ENCODE measurements at places on chromosomes 2 and 18.

DNA sequence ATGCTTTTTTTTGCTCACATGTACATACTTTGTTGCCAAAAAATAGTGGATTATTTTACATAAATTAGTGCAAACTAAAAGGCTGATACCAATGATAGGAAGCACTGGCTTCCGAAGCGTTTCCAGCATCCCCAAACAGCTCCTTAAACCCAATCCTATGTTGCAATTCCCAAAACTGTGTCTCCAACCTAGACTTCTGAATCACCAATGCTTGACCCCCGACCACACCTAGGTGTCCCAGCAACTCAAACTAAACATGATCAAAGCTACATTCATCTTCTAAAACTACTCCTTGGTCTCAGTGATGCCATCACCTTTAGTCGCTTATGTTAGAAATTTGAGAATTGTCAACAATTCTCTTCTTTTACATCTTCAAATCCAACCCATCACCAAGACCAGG is 13.4 kb downstream of the ATP8B1 start:
- peaks cover 1% of the 10 kb centered on the region for H3K36me3 ChIP-seq
- H3K4me3 ChIP-seq, result no peak overlapping the region
- no peaks in the 10 kb centered on the region for H3K27me3 ChIP-seq
- H3K4me1 ChIP-seq, result peaks cover 74% of the 10 kb centered on the region
- DNase-seq, result no peak

- H3K36me3 ChIP-seq, result peaks cover 67% of the 10 kb centered on the region
- H3K27me3 ChIP-seq, result no peaks in the 10 kb centered on the region
- no peak overlapping the region for H3K4me3 ChIP-seq
- H3K27ac ChIP-seq, result peak overlapping the region; percentile 69
These were observed 46.2 kb downstream of the MEIS1 start for GRCh38 chr2:66481100-66481549.

DNA sequence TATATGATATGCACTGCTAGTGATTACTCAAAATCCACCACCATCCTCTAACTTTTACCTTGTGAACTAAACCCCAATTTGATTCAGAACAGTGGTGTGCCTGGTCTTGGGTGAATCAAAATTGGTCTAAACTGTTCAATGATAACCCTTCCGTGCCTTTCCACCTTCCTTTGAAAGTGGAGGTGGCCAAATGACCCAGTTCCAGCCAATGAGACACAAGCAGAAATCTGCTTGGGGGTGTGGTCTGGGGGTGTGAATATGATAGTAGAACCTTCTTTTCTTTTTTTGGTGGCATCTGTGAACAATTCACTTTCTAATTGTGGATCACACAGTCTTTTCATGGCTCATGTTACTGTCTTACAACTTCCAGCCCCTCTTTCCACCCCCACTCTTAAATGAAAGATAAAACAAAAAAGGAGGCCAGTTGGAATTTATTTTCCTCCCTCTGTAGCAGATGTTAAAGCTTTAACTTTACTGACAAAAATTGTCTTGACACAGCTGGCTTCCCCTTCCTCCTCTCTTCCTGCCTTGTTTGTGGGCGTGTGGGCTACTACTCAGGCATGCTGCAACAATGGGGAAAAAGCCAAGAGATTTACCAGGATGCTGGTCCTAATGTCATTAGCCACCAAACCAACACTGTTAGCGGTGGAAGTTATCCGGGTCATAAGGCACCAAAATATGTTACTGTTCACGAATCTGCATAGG is 58.8 kb upstream of the ANKRD44 start:
- no peak overlapping the region for H3K4me3 ChIP-seq
- peaks cover 7% of the 10 kb centered on the region for H3K4me1 ChIP-seq

DNA sequence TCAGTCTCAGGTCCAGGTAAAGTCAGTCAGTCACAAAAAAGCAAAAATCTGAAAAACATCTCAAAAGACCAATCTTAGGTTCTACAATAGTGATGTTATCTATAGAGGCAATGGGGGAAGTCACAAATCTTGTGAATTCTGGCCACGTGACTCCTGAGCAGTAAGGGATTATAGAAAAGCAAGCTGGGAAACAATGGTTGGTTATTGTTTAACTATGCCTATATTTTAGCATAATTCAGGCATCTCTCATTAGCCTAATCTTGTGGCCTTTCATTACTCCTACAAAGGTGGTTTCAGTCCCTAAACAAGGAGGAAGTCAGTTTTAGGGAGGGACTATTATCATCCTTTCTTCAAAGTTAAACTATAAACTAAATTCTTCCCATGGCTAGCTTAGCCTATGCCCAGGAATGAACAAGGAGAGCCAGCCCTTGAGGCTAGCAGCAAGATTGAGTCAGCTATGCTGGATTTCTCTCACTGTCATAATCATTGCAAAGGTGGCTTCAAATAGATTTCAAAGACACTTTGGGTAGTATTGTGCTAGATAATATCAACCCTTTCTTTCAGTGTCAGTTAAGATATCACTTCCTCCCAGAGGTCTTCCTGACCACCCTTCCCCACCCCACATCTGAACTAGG is 56.4 kb upstream of the ITGA6 start:
- H3K27me3 ChIP-seq, result no peaks in the 10 kb centered on the region
- H3K36me3 ChIP-seq, result no peaks in the 10 kb centered on the region
- H3K4me3 ChIP-seq, result no peak overlapping the region
- no peaks in the 10 kb centered on the region for H3K4me1 ChIP-seq
- no peak for DNase-seq

- DNase-seq, result no peak
- H3K27me3 ChIP-seq, result no peaks in the 10 kb centered on the region
- peak overlapping the region; percentile 30 for H3K27ac ChIP-seq
- peaks cover 15% of the 10 kb centered on the region for H3K36me3 ChIP-seq
- H3K4me1 ChIP-seq, result no peaks in the 10 kb centered on the region
These were observed 12.1 kb upstream of the GAL3ST2 start for GRCh38 chr2:241764275-241765241.

DNA sequence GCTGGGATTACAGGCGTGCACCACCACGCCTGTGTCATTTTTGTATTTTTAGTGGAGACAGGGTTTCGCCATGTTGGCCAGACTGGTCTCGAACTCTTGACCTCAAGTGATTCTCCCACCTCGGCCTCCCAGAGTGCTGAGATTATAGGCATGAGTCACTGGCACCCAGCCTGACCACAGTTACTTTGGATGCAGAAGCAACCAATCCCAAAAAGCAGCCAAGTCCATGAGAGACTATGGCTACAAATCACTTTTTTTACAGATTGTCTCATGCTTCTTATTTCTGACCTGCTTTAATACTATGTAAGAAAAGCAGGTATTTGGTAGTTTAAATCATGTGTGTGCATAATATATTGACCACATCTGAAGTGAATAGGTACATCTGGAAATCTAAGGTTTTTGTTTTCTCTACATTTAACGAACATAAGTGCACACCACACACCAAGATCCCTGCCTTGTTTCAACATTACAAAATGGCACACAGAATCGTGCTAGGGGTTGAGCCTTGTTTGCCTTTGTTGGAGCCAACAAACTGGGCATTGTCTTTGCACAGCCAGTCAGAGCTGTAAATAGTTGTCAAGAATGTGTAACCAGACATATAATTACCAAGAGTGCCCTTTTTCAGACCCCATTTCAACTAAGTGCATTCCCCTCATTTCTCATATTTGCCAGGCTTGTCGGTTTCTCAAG is 18.3 kb upstream of the MAP4K4 start:
- no peak for DNase-seq
- H3K27ac ChIP-seq, result no peak overlapping the region
- H3K4me3 ChIP-seq, result no peak overlapping the region
- H3K27me3 ChIP-seq, result no peaks in the 10 kb centered on the region
- H3K4me1 ChIP-seq, result no peaks in the 10 kb centered on the region
